Uterus (tissue), 4 donors: ENCODE measurements at places on chromosomes 3 and 15. TPM values are rescaled to one million over a fixed set of nuclear protein-coding genes. Genes with fewer than 3 reads are reported as not detected.

Gene GSK3B
- 37.7 TPM for total RNA-seq

Gene MYO1E
- total RNA-seq, result 92.8 TPM

DNA sequence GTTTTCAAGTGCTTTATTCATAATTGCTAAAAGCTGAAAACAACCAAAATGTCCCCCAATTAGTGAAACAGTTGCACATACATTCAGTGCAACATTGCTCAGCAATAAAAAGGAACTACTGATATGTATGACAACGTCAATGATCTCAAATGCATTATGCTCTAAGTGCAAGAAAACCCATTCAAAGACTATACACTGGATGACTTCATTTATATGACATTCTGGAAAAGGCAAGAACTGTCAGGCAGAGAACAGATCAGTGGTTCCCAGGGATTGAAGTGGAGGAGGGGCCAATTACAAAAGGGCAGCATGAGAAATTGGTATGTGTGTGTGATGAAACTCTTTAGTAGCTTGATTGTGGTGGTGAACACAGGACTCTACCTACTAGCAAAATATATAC lies 585.6 kb downstream of the TBL1XR1 start:
- DNase-seq, result no peak

DNA sequence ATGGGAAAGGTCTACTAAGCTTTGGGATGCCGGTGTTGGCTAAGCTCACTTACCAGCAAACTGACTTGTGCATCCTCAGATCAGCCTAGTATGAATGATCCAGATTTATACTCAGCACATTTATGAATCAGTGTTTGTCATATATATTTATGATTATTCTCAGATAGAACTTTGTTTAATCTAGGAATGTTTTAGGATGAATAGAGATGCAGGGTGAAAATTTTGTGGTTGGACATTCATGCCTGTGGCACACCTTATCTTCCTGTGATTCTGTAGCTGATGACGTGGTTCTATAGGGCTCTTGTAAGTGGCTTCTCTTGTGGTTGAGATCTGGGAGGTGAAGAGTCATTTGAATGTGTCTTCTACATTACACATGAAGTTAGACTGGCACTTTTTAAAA lies 11.4 kb downstream of the CDIN1 start:
- DNase-seq, result no peak

GRCh38 chr3:86867982-86868381 lies 123.0 kb downstream of the VGLL3 start:
- DNase-seq, result no peak

DNA sequence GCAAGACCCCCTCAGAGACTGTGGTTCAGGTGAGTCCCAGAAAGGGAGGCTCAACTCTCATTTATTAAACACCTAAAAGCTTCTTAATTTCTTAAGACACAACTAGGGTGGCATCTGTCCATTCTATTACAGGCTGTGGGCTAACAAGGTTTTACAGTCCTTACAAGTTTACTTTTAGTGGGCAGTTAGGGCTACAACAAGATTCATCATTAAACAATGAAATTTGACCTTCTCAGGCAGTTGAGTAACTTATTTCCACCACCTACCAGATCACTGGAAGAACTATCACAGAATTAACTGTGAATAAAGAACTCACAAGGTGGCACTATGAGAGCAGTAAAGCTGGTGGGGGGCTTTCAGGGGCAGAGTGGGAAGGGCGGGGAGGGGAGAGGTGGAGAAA lies 132.6 kb downstream of the PLD1 start:
- no peak for DNase-seq
